ENCODE measurements at places on chromosomes 5 and 9.

GRCh38 chr9:135076143-135076875 is 11.2 kb upstream of the OLFM1 start:
- DNase-seq, result no peak

- no peak for DNase-seq
Observed at GRCh38 chr9:8255850-8256249, 456.3 kb upstream of the DMAC1 start.

- no peak for DNase-seq
Observed at GRCh38 chr9:97660340-97660739, 26.7 kb downstream of the NCBP1 start.

DNA sequence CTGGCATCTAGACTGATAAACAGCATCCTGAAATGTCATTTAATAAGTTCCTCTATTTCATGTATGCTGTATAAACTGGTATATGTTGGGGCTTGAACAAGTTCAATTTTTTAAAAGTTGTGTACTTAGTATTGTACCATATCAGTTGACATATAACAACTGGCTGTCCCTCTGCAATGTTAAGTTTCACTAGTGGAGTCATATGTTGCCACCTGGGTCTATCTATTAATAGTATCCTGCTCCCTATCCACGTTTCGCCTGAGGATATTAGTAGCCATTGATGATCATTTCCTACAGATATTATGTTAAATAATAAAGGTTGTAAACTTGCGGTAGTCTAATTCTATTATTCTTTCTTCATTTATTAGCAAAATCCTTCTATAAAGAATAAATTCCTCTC is 177.6 kb downstream of the RFX3 start:
- no peak for DNase-seq

GRCh38 chr9:15485836-15486666 is 24.7 kb downstream of the PSIP1 start:
- DNase-seq, result no peak

GRCh38 chr5:158880483-158881001 is 219.2 kb downstream of the EBF1 start:
- DNase-seq, result no peak

DNA sequence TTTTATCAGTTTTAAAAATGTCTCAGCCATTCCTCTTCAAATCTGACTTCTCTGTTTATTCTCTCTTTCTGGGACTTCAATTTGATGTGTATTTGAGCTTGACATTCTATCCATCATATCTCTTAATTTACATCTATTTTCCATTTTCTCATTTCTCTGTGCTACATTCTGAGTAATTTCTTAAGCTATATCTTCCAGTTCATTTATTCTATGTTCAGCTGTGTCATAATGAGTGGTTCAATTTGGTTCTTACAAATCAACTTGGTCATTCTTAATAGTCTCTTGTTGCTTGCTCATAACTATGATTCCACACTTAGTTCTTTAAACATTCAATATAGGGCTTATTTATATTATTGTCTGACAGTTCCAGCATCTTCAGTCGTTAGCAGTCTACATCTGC is 16.9 kb downstream of the CKMT2 start:
- no peak for DNase-seq

GRCh38 chr5:93600409-93601070 is 17.5 kb downstream of the NR2F1 start:
- DNase-seq, result no peak

DNA sequence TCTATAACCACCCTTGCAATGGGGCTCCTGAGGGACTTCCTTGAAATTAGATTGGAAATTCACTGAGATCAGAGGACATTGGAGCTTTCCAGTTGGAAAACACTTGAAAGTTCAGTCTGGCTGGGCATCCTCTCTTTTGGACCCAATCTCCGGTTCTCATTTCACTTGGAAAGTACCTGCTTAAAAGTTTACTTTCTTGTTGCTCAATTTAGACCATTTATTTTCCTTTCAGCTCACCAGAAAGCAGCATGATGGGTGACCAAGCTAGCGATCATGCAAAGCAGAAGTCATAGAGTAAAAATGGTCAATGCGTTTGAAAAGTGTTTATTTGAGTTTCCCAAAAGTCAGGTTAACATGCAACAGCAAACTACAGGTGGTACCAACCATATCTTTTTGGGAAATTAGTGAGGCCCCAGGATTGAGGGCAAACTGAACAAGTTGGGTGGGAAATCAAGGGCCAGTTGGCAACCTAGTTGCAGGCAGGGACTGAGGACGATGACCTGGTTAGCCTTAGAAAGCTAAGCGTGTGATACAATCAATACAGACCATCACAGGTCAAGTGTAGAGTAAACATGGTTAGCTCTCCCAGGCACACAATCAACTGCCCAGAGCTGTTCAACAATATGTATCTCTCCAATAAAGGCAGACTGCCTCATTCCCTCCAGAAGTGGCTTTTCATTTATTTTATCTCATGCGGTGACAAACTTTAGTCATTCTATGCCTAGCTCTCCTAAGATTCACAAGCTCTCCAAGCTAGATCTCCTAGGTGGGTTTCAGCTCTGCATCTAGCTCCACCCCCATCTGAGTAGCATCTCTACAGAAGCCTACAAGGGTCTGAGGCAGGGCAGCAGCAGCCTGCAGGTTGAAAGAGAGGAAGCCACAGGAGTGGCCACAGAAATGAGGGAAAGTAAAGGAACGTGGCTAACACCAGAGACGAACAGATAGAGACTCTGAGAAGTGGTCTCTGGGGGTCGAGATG is 136.9 kb downstream of the UGCG start:
- DNase-seq, result no peak

DNA sequence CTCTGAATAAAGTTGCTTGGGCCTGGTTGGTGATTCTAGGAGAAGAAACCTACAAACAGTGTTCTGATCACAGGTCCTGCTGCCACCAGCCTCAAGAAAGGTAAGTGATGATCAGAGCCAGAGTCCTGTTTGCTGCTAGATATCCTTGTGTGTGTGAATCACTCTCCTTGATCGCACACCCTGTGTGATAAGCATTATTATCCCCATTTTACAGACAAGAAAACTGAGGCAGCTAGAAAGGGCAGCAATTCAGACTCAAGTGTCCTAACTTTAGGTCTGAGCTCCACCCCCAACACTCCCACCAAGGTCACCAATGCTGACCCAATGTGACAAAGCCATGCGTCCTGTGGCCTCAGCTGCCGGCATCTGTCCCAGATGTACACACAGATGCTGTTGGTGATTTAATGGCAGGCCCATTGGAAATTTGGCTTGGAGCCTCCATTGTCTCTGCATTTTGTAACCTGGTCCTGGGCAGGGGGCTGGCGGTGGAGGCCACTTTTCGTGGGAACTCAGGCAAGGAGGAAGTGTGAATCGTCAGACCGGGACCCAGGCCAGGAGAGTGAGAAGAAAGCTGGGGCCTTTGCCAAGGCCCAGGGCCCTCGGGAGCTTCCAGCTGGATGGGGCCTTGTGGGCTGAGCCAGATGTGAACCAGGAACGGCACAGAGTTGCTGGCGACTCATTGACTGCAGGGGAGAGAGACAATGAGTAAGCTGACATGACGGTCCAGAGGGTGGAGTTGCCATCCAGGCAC is 29.8 kb upstream of the GGTA1 start:
- DNase-seq, result no peak

DNA sequence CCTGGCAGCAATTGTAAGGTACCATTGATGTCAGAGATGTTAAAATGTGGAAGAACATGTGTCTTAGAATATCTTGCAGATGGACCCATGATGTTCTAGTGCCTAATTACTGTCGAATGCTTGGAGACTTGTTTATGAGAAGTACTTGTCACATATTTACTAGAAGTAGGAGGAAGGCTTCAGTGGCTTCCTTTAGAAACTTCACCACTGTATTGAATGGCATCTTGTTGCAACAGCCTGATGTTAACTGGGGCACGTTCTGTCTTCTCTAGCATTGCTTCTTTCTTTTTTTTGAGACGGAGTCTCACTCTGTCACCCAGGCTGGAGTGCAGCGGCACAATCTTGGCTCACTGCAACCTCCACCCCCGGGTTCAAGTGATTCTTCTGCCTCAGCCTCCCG is 16.5 kb downstream of the UGCG start:
- no peak for DNase-seq

DNA sequence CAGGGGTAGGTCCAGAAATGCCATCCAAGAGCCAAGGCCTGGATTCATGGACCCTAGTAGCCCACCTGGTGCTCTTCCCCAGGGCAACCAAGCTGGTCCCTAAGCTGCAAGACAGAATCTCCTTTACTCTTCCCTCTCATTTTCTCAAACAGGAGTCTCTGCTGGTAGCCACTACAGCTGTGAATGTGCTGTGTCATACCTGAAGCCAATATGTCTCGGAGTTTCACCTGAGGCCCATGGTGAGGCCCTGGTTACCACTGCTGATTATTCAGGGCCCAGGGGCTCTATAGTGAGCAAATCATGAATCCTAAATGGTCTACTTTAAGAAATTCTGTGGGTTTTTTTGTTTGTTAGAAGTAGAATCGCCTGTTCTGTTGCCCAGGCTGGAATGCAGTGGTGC is 15.9 kb downstream of the CDK7 start:
- no peak for DNase-seq

DNA sequence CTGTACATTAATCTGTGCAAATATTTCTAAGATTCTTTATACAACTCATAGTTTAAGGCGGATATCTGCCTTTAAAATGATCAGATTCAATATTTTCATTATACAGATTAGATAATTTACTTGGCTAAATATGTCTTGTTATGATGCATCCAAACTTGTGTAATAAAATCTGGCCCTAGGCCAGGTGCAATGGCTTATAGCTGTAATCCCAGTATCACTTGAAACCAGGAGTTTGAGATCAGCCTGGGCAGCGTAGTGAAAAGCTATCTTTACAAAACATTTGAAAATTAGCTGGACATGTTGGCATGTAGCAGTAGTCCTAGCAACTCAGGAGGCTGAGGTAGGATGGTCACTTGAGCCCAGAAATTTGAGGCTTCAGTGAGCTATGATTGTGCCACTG is 2002.2 kb upstream of the ACO1 start:
- no peak for DNase-seq

GRCh38 chr9:107705521-107705920 is 216.0 kb upstream of the KLF4 start:
- DNase-seq, result no peak

DNA sequence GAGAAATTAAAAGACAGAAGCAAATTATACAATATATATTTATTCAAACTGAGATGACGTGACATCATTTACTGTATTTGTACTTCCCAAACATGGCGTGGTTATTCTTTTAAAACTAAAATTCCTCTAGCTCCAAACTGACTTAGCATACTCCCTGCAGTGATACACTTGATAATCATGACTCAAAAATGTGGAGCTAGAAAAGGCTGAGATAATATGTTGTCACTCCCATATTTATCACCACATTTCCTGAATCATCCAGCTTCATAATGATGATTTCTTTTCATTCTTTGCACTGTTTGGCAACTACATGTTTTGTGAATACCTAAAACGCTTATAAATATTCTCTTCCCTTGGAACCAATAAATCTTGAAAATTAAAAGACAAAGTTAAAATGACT is 341.0 kb downstream of the EBF1 start:
- DNase-seq, result no peak

GRCh38 chr9:126636983-126637798 is 23.5 kb downstream of the LMX1B start:
- DNase-seq, result no peak
